ENCODE measurements at places on chromosomes 12 and 14.

- no peak for DNase-seq
These were observed 1.5 kb downstream of the PRDM4 start for GRCh38 chr12:107759410-107759809.

GRCh38 chr12:54998958-54999510 is 14.5 kb upstream of the TESPA1 start:
- no peak for DNase-seq

DNA sequence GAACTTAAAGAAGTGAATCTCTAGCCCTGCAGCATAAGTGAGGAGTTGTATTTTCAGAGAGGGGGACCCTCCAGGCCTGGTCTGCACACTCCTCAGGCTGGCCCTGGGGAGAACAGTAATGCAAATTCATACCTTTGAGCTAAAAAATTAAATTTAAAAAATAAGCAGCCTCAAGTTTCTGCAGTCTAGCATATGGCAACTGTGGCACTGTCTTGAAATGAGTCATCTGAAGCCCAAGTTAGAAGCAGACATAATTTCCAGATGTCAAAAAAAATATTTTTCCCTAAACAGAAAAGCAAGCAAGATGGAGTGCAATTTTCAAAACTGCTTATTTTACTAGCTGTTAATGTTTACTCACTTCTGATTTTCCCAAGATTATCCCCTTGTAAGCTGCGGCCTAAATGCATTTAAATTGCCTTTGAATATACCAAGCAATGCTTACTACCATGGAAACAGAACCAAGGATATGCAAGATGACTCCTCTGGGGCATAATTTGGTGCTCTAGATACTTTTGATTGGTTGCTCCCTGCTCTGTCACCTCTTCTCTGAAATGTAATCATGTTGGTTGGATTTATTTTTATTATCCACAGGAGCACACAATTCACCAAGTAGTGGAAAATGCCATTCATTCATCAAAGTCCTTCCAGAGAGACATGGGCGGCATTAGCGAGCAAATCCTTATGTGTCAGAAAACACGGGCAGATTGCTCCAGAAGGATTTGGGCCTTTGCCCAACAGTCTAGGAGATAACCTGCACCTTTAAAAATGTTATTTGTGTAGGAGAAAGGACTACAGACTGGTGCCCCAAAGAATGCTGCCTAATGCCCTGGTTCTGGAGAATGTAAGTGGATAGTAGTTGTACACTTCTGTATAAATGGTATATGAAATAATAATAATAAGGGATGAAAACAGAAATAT is 25.0 kb upstream of the DHRS7 start:
- no peak for DNase-seq

GRCh38 chr12:128258866-128259555 is 8.0 kb upstream of the TMEM132C start:
- no peak for DNase-seq

DNA sequence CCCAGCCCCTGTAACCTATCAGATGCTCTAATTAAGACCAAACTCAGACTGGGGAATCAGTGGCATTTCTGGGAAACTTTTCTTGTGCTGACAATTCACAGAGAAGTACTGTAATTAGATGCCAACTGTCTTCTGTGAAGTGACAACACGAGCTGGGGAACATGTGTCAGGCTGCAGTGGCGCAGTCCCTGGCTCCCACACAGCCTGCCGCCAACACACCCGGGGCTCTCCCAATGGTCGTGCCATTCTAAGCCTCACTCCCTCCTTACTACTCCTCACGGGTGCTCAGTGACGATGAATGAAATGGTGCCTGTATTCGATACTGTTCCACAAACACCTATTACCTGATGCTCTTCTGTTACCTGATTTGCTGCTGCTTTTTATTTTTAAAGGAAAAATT is 18.6 kb downstream of the GARIN2 start:
- DNase-seq: no peak

DNA sequence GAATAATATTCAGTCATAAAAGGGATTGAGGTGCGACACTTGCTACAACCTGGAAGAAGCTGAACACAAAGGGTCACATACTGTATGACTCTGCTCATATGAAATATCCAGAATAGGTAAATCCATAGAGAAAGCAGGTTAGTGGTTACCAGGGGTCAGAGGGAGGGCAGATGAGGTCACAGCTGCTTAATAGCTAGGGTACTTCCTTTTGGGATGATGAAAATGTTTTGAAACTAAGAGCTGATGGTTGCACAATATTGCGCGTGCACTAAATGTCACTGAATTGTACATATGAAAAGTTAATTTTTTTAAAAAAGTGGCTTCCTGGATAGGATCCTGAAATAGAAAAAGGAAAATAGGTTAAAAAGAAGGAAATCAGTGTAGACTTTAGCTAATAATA is 23.8 kb downstream of the NEUROD4 start:
- DNase-seq: no peak

DNA sequence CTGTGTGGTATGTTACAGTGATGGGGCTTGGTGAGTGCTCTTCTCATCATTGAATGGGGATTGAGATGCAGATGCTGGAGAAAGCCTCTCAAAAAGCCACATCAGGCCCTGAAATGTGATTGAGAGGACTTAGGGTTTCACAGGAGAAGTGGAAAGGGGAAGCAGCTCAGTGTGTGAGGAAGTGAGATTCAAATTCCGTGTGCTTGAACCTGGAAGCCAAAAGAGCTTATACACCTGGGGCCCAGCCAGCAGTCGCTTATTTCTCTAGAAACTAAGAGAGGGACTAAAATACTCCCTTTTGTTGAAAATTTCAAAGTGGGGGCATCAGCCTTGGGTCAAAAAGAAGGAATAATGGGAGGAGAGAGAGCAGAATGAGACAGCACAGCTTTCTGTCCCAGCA is 39.1 kb upstream of the GZMB start:
- no peak for DNase-seq

GRCh38 chr14:99545586-99545985 is 58.4 kb downstream of the CCDC85C start:
- no peak for DNase-seq

DNA sequence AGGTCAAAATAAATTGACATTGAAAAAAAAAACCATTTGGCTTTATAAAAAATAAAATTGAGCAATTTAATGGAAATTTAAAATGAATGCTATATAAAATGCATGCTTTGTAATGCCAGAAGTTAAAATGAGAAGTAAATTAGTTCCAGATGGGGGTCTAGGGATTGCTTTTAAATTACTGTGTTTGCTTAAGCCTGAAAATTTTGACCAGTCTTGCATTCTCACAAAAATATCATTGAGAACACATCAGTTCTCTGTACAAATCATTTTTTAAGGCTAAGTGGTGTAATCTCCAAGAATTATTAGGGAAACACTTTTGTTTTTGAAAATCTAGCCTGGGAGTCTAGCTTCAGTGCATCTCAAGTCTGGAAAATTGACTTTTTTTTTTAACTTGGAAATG is 90.7 kb downstream of the RERG start:
- DNase-seq: no peak

DNA sequence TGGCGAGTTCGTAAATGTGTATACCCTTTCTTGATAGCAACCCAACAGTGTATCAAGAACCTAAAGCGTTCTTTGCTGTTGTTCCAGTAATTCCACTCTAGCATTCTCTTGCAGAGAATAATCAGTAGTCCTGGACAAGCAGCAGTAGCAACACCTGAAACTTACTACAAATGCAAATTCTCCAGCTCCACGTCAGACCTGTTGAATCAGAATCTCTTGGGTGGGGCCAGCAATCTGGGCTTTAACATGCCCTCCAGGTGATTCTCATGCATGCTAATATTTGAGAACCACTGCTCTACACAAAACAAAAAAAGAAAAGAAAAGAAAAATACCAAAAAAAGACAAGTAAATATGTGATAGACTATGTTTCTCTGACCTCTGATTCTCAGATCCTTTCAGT is 10.1 kb downstream of the PTGDR start:
- DNase-seq: no peak

All from activated naive CD4-positive, alpha-beta T cell (primary cell).